NCI-H1930 (cell line): ENCODE measurements at places on chromosomes 5 and 9.

DNA sequence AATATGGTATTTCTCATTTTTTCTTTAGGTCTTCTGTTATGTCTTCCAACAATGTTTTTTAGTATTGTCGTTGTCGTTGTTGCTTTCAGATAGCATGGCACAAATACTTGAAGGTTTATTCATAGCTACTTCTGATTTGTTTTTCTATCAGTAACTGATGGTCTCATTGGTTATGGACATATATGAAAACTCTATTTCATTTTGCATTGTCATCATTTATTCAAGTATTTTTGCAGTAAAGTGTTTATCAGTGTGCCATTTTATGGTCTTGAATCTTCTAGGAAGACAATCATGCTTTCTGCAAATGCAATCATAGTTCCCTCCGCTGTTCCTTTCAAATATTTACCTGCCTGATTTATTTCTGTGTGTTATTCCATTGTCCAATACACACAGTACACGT, 44.0 kb upstream of the PRUNE2 start:
- DNase-seq: no peak

DNA sequence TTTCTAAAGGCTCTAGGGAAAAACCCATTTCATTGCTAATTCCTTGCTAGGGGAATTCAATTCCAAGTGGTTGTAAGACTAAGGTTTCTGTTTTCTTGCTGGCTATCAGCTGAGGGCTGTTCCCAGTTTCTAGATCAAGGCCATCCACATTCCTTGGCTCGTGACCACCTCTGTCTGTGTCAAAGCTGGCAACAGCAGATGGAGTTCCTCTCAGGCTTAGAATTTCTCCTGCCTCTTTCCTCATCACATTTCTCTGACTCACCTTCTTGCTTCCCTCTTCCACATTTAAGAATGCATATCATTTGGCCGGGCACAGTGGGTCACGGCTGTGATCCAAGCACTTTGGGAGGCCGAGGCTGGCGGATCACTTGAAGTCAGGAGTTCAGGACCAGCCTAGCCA, 19.0 kb downstream of the DAB2IP start:
- no peak for DNase-seq

- no peak for DNase-seq
Observed at GRCh38 chr9:129885018-129885669, 49.9 kb downstream of the USP20 start.

DNA sequence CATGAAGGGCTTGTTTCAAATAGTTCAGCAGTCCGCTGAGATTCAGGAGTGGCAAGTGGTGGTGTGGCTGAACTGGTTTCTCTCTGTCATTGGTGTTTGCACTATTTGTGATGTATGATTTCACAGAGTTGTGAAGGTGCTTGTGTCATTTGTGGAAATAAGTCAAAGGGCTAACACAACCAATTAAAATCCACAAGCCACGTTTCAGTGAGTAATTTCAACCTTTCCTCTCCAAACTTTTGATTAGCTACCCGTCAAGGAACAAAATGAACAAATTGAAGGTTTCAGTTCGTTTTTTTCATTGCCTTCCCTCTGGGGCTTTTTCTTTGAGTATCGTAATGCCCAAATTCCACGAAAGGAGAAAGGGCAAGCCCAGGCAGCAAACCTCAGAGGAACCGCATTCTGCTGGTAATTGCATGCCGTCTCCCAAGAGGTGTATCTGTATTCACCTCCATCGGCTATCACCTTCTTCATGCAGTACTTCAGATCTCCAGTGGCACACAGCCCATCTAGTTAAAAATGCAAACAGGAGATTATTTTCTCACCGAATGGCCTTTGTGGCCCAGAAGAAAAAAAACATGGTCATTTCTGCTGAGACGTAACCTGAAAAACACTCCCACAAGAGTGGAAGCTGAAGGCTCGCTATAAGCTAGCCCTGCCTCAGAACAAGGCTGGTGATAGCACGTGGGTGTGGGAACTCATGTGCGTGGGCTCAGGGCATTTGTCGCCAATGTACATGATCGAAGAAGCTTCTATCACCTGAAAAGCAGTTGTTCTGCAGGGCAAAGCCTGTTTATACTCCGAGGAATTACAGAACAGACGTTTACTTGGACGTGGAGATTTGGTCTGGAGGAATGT, 197.1 kb downstream of the NR3C1 start:
- DNase-seq: no peak

DNA sequence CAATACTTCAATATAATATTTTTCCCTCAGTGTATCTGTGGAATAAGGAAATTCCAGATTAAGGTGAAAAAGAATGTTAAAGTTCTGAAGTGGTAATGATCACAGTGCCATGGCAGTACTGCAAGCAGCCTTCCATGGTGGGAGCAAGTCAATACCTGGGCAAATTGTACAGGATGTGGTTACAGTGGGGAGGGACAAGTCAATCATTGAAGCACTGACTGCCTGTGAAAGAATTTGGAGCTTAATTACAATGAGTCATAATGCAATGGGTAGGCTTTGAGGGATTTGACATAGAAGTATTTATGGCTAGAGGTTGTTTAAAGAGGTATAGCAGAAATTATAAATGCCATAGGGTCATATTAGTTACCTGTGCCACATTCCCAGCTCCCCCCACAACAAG, 786.5 kb upstream of the ACO1 start:
- no peak for DNase-seq

DNA sequence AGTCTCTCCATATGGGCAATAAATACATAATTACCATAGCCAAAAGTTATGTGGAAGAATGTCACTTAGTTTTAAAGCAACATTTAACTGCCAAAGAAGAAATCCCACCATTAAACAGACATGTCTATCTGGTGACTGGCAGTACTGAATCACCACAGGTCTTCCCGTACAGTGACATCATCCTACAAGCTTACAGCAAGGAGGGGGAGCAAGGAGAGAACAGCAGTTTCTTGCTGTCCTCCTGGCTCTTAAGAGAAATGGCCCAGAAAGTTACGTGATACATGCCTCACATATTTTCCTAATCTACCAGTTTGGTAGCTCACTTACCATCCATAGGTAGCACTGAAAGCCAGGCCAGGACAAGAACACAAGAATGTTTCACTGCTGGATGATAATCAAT, 671.0 kb downstream of the DMRTA1 start:
- no peak for DNase-seq

- no peak for DNase-seq
Observed at GRCh38 chr5:88094906-88095496, 173.6 kb downstream of the TMEM161B start.

DNA sequence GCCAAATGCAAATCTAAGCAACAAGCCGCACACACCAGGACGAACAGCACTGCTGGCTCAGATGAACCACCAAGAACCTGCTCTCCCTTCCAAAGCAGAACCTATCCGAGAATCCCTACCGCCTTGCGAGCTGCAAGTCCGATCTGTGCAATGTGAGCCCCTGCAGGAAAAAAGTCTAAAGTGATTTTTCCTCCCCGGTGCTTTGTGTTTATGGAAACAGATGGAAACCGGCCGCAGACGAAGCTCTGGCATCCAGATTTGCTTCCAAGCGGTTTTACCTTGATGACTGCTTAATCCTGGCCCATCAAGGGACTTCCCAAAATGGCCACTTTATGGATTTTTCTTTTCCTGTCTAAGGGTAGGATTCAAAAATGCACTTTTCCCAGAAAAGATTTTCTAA, 112.5 kb downstream of the VAV2 start:
- no peak for DNase-seq

DNA sequence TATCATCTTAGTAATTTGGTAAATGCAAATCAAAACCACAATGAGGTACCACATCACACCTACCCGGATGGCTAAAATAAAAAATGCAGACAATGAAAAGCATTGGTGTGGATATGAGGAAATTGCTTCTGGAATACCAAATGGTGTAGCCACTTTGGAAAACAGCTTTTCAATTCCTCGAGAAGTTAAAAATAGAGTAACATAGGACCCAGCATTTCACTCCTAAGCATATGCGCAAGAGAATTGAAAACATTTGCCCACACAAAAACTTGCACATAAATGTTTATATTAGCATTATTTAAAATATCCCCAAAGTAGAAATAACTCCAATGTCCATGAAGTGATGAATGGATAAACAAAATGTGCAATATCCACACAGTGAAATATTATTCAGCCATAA, 608.7 kb downstream of the ISL1 start:
- no peak for DNase-seq

DNA sequence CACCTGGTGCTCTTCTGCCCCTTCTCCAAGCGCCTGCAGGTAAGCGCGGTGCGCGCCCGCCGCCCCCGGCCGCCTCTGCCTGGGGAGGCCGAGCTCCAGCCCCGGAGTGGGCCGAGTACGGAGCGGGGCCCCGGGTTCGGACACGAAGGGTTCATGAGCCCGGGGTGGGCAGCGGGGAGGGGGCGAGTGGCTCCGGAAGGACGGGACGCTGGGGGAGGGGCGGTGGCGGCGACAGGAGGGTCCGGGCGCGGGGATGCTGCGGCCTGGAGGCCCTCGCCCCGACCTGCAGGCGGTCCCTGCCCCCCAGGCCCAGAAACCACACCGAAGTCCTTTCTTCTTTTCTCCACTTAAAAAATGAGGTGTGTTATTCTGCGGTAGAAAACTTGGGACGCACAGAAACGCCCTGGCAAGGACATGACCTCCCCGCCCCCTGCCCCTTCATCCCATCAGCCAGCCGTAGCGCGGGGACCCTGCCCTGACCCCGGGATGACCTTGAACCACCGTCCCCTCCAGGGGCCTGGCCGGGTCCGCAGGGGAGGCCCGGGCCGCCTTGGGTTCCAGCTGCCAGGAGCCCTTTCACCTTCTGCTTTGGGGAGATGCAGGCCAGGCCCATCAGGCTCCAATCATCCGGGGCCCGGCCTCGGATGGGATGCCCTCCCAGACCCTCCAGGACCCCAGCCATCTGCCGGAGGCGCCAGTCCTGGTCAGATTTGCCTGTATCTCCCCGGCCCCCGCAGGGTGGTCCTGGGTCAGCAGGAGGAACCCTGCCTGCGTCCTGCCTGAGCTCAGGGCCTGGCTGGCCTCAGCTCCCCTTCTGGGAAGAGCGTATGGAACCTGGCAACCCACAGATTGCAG, 545 bp downstream of the DIPK1B start:
- DNase-seq: no peak

- DNase-seq: no peak
Observed at GRCh38 chr9:79111653-79112052, 460.1 kb upstream of the TLE4 start.

DNA sequence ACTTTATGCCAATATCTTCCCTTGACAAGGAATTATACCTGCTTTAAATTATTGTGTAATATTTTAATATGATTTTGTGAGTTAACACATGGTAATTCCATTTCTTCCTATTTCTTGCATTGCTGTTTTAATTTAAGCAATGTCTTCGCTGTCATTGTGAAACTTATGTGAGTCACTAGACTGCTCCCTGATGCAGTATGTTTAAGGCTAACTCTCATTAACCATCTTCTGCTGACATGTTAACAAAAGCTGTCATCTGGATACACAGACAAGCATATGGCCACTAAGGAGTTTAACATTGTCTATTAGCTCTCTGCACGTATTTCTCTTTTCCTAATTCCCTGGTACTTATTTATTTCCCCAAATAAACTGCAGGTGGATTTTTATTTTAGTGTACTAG, 980.8 kb upstream of the CTNND2 start:
- DNase-seq: no peak

DNA sequence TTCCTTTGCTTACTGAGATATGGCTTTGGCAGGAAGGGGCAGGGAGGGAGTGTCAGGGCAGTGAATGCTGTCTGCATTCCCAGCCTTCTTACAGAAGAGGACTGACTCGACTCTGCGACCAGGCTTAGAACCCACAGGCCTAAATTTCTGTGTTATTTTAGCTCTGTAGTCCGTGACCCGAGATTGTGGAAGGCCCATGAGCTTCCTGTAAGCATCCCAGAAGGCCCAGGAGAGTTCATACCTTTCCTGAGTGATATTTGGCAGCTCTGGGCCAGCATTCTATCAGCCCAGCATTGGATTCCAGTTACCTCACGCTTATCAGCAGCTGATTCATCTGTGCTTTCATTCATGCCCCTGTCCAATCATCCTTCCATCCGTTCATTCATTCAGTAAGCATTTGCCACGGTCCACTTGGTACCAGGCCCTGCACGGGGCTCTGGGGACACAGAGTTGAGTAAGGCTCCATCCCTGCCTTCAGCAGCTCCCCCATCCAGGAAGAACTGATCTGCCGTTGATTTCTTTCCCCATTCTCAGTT, 28.2 kb upstream of the RPL26L1 start:
- DNase-seq: no peak

- DNase-seq: no peak
Observed at GRCh38 chr5:172870715-172871461, 36.8 kb downstream of the ERGIC1 start.
